ENCODE measurements at places on chromosomes 7 and 10.

DNA sequence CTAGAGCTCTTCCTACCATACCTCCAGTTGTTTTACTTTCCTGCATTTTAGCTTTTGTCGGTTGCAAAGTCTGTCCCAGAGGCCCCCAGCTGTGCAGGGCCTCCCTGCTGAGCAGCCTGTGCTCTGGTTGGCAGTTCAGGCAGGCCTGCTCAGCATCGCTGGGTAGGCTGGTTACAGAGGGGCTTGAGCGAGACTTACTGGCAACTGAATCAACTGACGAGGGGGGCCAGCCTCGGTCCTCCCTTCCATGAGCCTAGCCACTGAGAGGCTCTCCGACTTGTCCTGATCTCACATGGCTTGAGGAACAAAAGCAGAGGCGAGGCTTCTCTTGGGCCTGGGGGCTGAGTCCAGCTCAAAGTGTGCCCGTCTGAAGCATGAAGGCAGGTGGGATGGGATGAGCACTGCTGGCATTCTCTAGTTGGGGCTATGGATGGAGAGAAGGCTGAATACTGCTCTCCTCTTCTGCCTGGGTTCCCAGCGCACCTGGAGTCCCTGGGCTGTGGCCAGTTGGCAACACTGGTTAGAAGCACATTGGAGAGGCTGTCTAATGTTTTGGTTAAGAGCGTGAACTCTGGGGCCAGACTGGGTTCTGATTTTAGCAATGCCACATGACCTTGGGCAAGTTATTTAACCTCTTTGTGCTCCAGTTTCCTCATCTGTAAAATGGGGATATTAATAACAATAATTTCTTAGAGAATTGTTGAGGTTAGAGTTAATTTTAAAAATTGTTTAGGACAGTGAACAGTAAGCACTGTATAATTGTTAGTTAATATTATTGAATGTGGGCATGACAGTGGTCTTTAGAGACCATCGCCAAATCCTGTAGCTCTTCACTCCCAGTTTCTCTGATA, 6.9 kb upstream of the SFRP5 start:
- no peak for DNase-seq

GRCh38 chr10:23280419-23281043, 64.1 kb downstream of the C10orf67 start:
- no peak for DNase-seq

GRCh38 chr7:132270517-132270916, 305.8 kb downstream of the PLXNA4 start:
- no peak for DNase-seq

GRCh38 chr7:17009007-17009719, 127.4 kb upstream of the AGR3 start:
- DNase-seq = no peak

DNA sequence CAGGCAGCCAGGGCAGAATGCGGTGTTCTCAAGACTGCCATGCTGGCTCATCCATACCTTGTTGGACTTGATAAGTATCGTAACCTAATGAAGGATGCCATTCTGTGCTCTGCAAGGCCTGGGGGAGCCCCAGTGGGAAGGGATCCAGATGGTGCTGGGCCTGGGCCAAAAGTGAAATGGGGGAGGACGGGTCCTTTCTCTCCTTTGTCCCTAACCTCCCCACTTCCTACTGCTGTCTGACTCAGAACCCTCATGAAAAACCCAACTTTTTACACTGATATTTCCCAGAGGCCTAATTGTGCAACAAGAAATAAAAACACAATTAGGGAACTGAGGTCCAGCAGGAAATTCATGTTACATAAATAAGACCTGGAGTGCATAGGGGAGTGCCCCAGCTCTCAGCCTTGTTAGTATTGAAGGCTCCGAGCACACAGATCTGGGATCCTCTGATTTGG, 193.7 kb upstream of the SVIL start:
- DNase-seq = no peak

- DNase-seq = no peak
Observed at GRCh38 chr10:70352401-70353097, 29.9 kb downstream of the LRRC20 start.

DNA sequence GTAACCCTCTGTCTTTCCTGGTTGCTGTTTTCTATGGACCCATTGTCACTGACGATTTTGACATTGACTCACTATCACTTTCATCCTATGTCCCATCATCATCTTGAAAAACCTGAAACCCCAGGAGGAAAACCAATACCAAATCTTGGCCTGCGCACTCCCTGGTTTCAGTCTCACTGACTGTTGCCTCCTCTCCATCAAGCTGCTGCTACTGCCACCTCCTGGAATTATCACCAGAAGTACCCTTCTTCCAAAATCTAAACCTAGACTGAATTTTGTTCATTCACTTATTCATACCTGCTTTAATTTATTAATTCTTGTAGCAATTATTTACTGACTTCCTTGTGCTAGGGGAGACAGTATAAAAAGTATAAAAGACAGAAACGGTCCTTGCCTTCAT, 44.5 kb upstream of the ACBD5 start:
- DNase-seq = no peak

- no peak for DNase-seq
Observed at GRCh38 chr10:11604865-11605650, 6.4 kb downstream of the USP6NL start.

- no peak for DNase-seq
Observed at GRCh38 chr10:92274071-92274470, 16.8 kb downstream of the CPEB3 start.

- DNase-seq = no peak
Observed at GRCh38 chr7:139650429-139651100, 127.1 kb downstream of the CLEC2L start.

Measured in retinal pigment epithelial cell (primary cell).